ENCODE measurements at places on chromosomes 7 and 10.

DNA sequence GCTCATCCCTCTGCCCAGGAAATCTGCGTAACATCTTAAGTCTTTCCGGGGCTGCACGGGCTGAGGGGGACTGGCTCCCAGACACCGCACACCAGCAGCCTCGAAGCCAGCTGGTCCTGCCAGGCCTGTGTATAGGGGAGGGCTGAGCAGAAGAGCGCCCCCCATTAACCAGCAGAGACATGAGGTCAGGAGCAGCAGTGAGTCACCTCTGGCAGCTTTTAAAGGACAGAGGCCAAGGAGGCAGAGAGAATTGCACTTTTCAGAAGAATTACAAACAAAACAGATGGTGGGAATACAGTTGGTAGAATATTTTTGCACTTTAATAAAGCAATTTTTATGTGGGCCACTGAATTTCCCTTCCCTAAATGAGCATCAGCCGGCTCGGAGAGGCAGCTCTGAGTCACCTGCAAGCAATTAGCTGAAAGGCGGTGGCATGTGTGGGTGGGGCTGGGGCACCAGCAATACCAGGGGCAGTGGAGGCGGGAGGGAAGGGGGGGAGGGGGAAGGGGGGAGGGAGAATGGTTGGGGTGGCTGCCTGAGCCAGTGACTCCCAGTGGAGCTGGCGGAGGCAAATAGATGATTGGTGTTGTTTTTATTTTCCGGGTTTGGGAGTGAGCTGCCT, 39.1 kb downstream of the GOLGA7B start:
- no peak for DNase-seq

GRCh38 chr7:109009636-109010035, 440.0 kb downstream of the DNAJB9 start:
- no peak for DNase-seq

GRCh38 chr7:97639036-97639435, 92.8 kb upstream of the TAC1 start:
- DNase-seq, result no peak

- no peak for DNase-seq
Measured at GRCh38 chr7:1700536-1701333, 30.7 kb downstream of the ELFN1 start.

GRCh38 chr10:51915031-51915542, 215.7 kb upstream of the CSTF2T start:
- no peak for DNase-seq

GRCh38 chr7:155763691-155764437, 48.4 kb downstream of the SHH start:
- DNase-seq, result peak; percentile 34

GRCh38 chr7:134089446-134089845, 37.7 kb upstream of the LRGUK start:
- no peak for DNase-seq

- no peak for DNase-seq
Measured at GRCh38 chr7:30249316-30249715, 35.1 kb upstream of the ZNRF2 start.

DNA sequence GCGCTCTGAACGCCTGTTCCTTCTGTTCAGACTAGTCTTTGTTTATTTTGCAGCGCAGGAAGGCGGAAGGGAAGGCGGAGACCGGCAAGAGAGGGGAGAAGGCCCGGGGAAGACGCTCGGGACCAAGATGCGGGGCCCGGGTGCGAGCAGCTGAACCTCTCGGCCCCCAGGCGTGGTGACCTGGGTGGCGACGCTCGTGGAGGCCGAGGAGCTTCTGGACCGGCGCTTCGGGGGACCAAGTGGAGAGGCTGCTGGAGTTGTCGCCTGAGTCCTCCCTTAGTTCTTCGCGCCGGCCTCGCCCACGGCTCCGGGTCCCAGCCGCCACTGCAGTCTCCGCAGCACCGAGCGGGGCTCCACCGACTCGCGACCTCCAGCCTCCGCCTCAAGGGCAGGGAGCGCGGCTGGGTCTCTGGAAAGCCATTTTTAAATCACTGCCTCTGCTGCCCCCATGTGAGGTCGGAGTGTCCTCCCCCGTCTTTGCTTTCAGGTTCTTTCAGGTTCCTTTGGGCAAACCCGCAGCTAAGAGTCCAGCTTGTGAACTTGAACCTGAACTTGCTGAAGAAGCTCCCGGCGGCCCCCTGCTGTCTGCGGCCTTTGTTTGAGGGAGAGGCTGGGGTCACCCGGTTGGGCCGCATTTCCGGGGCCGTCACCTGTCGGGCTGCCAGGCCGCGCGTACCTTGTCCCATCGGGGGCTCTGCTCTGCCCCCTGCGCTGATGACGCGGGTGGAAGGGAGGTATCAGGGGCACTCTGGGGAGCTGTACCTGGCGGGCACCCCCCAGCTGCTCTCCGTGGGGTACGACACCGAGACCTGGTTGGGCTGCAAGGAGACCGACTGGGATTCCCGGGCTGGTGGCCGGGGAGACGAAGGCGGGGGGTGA, 136.0 kb downstream of the KIF20B start:
- DNase-seq, result peak; percentile 3

GRCh38 chr10:80437227-80437626, 16.9 kb upstream of the TSPAN14 start:
- no peak for DNase-seq

- no peak for DNase-seq
Measured at GRCh38 chr7:45026984-45027773, 27.2 kb downstream of the CCM2 start.

DNA sequence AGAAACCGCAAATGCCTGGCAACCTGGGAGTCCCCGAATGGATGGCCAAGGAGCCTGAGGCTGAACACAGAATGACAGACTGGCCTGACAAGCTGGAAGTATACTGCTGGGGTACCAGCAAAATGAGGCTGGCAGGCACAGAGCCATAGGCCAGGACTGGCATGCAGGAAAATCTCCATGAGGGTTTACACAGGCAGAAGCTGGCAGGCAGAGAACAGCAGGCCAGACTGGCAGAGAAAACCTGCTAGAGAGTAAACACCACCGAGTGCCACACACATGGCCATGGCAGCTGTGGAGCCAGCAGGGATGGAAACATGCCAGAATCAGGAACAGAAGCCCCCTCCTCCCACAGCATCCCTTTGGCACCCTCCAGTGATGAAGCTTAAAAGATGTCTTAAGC, 63.4 kb downstream of the CRPPA start:
- DNase-seq, result no peak

DNA sequence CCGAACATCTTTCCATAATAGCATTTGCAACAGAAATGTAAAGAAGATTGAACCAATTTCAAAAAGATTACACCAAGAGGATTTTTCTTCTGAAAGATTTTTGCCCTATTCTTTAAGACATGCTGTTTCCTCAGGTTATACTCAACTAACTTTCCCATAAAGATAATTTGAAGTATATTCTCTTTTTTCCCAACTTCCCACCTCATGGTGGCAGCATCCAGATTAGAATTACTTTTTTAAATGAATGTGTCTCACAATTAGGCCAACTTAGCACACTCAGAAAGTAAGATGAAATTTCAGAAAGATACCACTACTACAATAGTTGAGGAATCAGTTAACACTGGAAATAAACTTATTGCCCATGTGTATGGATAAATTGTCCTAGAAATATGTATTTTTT, 178.2 kb upstream of the CSTF2T start:
- DNase-seq, result no peak

DNA sequence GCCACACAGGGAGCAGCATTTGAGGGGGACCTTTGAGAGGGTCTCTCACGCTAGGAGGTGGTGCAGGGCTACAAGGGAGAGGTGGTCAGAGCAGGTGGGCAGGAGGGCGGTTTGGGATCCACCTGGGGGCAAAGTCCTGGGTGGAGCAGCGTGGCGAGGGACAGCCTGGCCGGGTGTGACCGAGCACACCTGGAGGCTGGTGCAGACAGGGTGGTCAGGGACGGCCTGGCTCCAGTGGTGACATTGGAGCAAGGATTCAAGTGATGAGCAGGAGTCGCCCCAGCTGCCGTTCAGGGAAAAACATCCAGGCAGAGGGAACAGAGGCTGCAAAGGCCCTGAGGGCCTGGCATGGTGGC, 36.0 kb downstream of the CLIP2 start:
- no peak for DNase-seq

GRCh38 chr10:51028420-51028819, 45.9 kb upstream of the PRKG1 start:
- DNase-seq, result no peak

All from stimulated activated CD8-positive, alpha-beta memory T cell treated with anti-CD3 and anti-CD28 coated beads, Interleukin-2, amount 100 ng/mL, for 48 hours (primary cell).